ENCODE measurements at places on chromosomes 5 and 9. TPM values are rescaled to one million over a fixed set of nuclear protein-coding genes. Genes with fewer than 3 reads are reported as not detected.

DNA sequence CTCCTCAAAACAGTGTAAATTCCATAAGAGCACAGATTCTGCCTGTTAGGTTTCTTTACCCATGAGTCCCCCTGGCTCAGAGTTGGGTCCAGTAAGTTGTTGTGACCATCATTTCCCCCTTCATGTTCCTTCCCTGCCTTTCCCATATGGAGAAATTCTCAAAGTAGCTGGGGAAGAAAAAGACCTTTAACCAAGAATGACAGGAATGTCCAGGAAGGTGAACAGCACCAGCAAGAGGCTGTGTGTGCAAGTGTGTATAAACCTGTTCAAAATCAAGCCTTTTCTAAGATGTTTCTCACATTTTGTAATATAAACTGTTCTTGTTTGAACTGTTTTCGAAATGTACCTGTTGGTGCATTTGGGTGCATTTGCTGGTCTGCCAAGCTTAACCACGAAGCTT is 238.2 kb downstream of the SLIT3 start:
- H3K27ac ChIP-seq: no peak overlapping the region
- DNase-seq: no peak
- H3K4me3 ChIP-seq: no peak overlapping the region
- H3K27me3 ChIP-seq: peaks cover 15% of the 10 kb centered on the region
- H3K4me1 ChIP-seq: no peaks in the 10 kb centered on the region

GRCh38 chr9:73714294-73714693 is 562.6 kb downstream of the ANXA1 start:
- H3K4me3 ChIP-seq: no peak overlapping the region
- no peaks in the 10 kb centered on the region for H3K36me3 ChIP-seq
- H3K27me3 ChIP-seq: no peaks in the 10 kb centered on the region
- DNase-seq: no peak
- H3K4me1 ChIP-seq: no peaks in the 10 kb centered on the region
- no peak overlapping the region for H3K27ac ChIP-seq

DNA sequence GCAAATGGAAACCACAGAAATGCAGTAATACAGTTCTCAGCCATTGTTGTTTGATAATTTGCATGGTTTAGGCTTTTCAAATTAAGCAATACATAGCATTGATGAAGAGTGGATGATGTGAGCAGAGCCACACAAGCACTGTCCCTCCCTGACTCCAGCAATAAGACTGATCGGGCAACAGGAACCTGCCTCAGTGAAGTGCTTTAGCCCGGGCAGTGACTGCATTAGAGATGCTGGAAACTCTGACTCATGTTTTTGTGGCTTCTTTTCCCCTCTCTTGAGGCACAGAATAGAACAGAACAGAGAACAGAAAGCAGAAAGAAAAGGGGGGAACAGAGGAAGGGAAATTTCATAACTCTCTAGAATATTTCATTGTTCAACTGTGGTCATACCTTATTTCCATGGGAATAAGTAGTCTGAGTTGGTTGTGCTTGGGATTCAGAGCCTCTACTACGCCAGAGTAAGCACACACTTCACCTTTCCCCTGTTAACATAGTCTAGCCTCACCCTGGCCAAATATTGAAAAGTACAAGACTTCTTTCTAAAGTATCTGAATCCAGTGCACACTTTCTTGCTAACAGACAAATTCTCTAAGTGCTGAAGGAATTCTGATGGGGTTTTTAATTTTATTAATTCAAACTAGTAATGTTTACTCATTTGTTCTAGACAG is 164.8 kb upstream of the VCAN start:
- no peak overlapping the region for H3K4me3 ChIP-seq
- no peak overlapping the region for H3K27ac ChIP-seq
- peaks cover 3% of the 10 kb centered on the region for H3K4me1 ChIP-seq
- H3K36me3 ChIP-seq: no peaks in the 10 kb centered on the region
- H3K27me3 ChIP-seq: no peaks in the 10 kb centered on the region
- peak; percentile 18 for DNase-seq

GRCh38 chr9:34663303-34663605 is 797 bp upstream of the CCL27 start:
- H3K27me3 ChIP-seq: no peaks in the 10 kb centered on the region
- peaks cover 3% of the 10 kb centered on the region for H3K36me3 ChIP-seq
- H3K27ac ChIP-seq: peak overlapping the region; percentile 74
- H3K4me3 ChIP-seq: no peak overlapping the region
- no peak for DNase-seq
- H3K4me1 ChIP-seq: peaks cover 43% of the 10 kb centered on the region

- no peaks in the 10 kb centered on the region for H3K4me1 ChIP-seq
- no peak overlapping the region for H3K4me3 ChIP-seq
- no peaks in the 10 kb centered on the region for H3K36me3 ChIP-seq
Observed at GRCh38 chr5:61666064-61666621, 334.1 kb downstream of the ZSWIM6 start.

- no peak overlapping the region for H3K4me3 ChIP-seq
- H3K4me1 ChIP-seq: no peaks in the 10 kb centered on the region
- no peak overlapping the region for H3K27ac ChIP-seq
- H3K27me3 ChIP-seq: no peaks in the 10 kb centered on the region
Observed at GRCh38 chr9:131965103-131965502, 114.6 kb downstream of the MED27 start.

DND1 gene
- 1.9 TPM for total RNA-seq

TMEM215 gene
- not detected for total RNA-seq

Measured in activated naive CD4-positive, alpha-beta T cell treated with anti-CD3 and anti-CD28 coated beads for 36 hours (primary cell).